ENCODE measurements at places on chromosomes 16 and 17.

DNA sequence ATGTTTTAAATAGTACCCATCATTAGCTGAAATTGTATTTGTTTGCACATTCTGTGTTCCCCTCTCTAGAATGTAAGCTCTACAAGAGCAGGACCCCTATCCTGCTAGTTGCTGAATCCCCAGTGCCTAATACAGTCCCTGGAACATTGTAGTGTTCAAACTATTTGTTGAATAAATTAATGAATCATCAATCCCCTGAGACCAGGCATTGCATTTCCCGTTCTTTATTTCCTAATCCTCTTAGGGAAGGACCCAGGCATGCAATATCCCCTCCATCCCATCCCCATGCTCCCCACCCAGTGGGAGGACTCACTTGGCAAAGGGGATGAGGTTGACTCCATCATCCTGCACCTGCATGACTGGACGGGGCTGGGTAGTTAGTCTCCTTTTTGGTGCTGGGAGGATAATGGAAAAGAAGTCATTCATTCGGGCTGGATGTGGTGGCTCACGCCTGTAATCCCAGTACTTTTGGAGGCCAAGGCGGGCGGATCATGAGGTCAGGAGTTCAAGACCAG, 3.2 kb downstream of the INCA1 start:
- DNase-seq, result no peak

DNA sequence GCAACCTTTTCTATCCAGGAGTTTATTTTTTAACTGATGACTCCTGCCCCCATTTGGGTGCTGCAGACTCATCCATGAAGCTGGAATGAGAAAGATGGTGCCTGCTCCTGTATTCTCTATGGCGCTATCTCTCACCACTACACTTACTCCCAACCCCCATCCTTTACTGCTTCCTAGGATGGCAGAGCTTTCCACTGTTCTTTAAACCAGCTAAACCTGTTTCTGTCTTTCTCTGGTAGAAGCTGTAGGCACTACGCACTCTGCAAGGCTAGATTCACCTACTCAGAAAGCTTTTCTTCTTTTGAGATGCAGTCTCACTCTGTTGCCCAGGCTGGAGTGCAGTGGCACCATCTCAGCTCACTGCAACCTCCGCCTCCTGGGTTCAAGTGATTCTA, 47.0 kb downstream of the ADAMTS18 start:
- DNase-seq, result no peak

DNA sequence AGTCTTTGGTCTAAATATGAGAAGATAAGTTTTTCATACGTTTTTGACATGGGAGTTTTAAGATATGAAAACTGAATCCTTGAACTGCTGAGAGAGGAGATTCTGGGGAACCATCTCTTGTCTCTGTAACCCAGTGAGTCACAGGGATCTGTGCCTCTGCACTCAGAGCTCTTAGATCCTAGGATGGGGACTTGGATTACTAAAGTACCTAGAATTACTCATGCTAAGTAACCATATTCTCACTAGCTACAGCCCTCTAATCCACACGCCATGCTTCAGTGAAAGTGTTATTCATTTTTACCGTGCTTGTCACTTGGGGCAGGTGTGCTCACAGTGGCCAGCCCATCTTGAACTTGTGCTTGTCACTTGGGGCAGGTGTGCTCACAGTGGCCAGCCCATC, 2.0 kb downstream of the MRM3 start:
- no peak for DNase-seq

DNA sequence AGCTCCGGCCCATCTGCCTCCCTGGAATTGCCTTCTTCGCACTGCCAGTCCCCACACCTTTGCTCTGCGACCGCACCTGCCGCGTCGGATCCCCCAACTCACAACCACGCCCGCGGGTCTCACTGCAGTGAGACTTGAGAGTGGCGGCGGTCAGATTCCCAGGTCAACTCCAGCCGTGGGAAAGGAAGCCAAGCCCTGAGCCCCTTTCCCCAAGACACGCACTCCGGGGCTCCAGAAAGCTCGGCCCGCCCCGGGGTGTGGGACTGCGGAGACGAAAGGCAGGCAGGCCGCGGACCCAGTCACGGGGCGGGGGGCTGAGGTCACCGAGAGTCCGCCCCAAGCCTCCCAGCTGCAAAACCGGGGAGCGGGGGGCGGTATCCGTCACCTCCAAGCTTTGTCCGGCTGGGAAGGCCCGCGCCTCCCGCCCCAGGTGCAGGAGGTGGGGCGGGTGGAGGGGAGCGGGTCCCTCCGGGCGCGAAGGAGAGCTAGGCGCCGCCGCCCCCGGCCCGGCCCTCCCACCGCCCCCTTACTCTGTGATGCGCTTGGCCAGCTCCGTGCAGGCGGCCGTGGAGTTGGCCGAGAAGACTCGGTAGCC, 615 bp downstream of the PRPSAP1 start:
- no peak for DNase-seq

DNA sequence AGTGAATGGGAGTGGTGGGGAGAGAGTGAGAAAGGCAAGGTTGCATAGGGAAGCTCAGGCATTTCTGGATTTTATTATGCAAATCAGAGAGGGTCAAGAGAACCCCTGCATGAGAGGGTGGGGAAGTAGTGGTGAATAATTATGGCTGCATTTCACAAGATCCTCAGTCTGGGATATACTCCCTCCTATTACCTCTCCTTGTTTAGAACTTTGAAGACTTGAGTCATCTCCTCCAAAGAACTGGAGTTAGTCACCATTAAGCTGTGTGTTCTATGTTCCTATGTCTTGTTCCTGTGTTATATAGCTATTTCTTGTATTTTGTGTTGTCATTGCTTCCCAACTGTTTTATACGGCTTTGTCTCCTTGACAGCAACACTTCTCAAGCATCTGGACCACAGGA, 18.4 kb downstream of the SOX9 start:
- peak; percentile 45 for DNase-seq

DNA sequence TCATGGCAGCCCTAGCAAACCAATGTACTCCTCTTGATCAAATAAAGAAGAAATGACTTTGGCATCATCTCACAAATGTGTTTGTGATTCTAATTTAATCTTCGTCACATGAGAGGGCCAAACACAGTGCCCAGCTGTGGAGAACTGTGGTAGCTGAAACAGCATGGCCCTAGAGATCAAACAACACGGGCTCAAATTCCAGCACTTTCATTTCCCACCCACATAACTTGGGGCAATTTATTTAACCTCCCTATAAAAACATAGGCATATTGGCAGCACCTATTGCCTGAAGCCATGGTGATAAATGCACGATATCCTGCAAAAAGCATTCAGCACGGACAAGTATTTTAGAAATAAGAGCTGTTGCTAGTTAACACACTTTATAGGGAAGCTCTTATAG, 2.5 kb downstream of the ACSM1 start:
- no peak for DNase-seq

DNA sequence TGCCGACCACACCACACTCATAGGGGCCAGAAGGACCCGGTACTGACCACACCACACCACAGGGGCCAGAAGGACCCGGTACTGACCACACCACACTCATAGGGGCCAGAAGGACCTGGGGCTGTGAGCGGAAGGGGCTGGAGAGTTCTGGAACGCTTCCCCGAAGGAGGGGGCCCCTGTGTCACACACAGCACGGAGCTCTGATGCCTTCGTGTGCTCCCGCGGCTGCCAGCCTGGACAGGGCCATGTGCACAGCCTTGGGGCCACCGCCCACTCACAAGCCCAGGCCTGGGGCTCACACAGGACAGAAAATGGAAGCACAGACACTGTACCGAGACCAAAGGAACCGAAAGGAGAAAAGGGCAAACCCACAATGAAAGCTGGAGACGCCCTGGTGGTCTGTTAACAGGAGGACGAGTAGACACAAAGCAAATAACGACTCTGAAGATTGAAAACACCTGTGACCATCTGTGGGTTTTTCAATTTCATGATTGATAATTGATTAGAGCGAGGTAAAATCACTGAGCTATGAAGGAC, 106.5 kb upstream of the METRNL start:
- DNase-seq, result no peak

DNA sequence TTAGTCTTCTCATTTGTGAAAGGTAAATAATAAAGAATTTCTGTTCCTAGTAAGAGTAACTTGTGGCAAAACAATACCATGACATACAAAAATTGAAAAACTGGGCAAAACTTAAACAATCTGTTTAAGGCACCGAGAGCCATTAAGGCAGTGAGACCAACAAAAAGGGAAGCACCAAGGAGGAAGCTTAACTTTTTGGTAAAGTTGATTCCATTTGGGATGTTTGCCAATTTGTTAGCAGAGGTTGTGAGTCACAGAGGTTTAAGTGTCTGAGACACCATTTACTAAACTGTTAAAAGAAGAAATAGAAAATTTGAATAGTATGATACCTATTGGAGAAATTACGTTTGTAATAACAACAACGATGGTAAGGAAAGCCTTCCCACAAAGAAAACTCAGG, 4.9 kb downstream of the SLC35G3 start:
- DNase-seq, result peak; percentile 6

DNA sequence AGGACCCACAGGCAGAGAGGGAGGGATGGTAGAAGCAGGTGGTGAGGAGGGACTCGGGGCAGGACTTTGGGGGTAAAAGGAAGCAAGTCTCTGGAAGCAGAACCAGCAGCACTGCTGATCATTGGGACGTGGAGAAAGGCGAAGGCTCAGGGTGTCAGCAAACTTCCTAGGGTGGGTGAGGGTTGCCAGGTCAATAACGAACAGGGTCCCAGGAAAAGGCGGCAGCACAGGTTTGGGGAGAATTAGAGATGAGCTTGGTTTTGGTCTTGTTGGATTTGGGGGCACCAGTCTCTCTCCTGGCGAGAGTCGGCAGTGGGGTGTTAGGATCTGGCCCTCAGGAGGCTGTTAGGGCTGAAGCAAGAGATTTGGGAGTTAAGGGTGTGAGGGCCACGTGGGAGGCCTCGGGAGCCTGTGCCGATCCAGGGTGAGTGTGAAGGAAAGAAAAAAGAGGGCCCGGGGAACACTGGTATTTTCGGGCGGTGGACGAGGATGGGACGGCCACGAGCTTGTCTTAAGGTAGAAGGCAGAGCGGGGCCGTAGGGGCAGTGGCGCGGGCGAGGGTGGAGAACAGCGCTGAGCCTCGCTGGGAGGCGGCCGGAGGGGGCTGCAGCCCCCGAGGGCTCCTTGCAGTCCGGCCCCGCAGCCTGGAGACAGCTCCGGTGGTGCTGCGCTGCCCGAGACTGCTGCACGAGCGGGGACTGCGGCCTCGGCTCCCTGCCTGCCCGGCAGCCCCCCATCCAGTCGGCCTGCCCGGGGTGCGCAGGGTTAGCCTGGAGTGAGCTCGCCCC, 765 bp upstream of the ADORA2B start:
- no peak for DNase-seq

DNA sequence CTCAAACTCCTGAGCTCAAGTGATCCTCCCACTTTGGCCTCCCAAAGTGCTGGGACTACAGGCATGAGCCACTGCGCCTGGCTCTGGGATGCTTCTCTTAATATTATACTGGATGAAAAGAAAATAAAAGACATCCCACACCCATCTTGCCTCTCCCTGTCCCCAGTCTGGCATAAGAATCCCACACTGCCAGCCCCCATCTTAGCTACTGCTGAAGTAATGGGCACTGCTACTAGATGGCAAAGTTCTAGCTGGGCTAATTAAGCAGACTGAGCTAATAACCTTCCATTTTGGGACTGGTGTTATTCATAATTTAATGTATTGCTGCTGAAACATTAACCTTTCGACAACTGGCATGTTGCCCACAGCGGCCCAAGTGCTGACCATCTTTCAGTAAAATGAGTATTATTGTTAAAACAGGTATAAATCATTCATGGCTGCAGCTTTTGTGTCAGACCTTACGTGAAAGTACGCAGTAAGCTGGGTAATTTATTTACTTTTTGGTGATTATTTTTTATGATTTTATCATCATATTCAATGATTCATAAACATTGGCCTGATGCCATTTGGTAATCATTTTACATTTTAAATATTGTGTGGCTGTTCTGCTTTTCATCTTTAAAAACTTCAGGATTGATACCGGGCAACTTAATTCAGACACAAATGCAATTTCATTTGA, 47.4 kb upstream of the ZFHX3 start:
- peak; percentile 14 for DNase-seq

- DNase-seq, result peak; percentile 74
Observed at GRCh38 chr17:78378225-78379130, at the start of gene PGS1. TSS of gene PGS1 (plus strand) at chr17:78378649. CDS start at chr17:78378666, 17 bp downstream.

DNA sequence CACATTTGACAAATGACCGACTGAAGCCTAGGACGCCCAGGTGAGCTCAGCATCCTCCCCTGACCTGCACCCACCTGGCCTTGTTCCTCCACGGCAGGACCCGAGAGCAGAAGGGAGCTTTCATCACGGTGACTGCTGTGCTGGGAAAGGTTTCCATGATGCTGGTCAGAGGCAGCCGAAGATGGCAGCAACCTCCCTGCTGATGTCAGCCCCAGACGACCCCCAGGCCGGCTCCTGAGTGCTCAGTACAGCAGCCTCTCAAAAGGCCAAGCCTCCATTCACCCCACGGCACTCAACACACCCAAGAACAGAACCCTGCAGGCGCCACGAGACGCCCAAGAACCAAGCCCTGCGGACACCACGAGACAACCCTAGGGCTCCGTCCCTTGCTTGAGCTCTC, 119.8 kb downstream of the ANKRD11 start:
- DNase-seq, result no peak

GRCh38 chr16:14345512-14346115, 274.5 kb downstream of the MRTFB start:
- DNase-seq, result no peak

DNA sequence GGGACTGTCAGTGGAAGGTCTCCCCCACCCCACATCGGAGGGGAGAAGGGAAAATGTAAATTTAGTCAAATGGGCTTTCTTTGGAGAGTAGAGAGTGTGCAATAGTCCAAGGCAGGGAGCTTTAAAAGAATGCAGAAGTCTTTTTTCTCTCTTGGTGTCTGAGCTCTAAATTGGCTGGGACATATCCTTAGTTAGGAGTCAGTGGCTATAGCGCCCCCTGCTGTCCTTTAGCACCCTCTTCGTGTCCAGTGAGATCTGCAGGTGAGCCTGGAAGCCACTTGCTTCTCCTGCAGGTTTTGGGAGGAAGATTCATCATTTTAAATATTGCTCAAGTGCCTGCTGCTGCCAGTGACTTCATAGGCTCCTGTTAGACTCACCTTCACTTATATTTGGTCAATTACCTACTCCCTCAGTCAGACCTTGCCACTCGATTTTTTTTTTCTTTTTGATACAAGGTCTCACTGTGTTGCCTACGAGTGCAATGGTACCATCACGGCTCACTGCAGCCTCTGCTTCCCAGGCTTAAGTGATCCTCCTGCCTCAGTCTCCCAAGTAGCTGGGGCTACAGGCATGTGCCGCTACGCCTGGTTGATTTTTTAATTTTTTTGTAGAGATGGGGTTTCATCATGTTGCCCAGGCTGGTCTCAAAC, 174.8 kb downstream of the PRKCB start:
- peak; percentile 76 for DNase-seq

GRCh38 chr17:67035131-67036083, 8.9 kb upstream of the CACNG1 start:
- no peak for DNase-seq

GRCh38 chr17:2954898-2955445, 108.4 kb downstream of the OR1D5 start:
- DNase-seq, result peak; percentile 98

DNA sequence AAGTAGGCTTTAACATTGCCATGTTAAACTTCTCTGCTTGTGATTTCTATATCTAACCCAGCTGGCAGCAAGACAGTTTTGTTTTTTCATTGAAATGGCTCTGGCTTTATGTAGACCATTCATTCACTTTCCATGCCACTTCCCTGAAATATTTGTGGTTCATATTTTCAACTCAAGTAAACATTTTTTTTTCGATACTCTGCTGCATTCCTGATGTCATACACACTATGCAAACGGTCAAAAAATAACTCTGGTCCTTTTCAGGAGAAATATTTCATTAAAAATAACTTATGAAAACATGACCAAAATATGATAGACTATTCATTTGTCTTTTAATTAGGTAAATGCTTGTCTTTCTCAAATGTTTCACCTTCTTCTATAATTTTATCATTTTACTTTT, 116.3 kb downstream of the USP22 start:
- peak; percentile 54 for DNase-seq

- no peak for DNase-seq
Observed at GRCh38 chr17:21194226-21194625, 19.7 kb downstream of the TMEM11 start.
